ENCODE measurements at places on chromosomes 11 and 22.

DNA sequence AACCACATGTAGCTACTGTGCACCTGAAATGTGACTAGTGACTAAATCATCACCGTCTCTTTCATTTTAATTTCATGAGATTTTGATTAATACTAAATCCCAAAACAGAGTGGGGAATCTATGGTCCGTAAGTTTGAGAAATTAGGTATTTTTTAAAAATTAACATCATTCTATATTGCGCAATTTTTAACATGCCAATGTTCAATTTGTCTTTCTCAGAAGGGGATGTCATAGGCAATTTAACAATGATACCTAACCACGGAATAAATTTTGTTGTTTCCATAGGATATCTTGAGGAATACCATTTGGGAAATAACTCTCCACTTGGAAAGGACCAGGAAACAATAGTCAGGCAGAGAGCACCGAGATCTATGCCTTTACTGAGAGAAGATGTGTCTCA lies 267.7 kb downstream of the FAM76B start:
- no peak for DNase-seq

- DNase-seq: no peak
Measured at GRCh38 chr11:45743556-45744468, 61.1 kb upstream of the SLC35C1 start.

DNA sequence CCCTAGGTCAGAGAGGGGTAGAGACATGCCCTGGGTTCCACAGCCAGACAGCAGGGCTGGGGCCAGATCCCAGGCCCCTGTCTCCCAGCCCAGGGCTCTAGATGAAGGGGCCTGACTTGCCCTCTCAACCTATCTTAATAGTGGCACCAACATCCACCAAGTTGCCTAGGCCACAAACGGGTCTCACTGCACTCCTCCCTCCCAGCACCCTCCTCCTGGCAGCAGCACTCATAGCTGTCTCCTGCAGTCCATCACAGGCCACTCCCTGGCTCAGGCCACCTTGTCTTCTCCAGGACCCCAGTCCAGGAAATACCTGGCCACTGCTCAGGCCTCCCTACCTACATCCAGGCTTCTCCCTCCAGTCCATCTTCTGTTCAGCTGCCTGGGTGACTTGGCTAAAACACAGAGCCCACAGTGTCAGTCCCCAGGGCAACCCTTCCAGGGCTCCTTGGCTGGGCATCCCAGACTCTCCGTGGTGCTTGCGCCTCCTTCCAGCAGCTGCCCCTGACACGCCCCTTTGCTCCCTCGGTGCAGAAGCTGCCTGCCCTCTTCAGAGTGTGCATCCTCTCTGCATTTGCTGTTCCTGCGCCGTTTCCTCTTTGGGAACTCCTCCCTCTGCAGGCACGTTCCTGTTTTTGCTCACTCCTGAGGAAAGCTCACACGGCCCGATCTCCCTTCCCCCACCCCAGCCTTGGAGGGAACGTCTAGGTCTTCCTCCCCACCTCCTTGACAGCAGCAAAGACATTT lies 40.5 kb downstream of the LRRC32 start:
- DNase-seq: peak; percentile 18

DNA sequence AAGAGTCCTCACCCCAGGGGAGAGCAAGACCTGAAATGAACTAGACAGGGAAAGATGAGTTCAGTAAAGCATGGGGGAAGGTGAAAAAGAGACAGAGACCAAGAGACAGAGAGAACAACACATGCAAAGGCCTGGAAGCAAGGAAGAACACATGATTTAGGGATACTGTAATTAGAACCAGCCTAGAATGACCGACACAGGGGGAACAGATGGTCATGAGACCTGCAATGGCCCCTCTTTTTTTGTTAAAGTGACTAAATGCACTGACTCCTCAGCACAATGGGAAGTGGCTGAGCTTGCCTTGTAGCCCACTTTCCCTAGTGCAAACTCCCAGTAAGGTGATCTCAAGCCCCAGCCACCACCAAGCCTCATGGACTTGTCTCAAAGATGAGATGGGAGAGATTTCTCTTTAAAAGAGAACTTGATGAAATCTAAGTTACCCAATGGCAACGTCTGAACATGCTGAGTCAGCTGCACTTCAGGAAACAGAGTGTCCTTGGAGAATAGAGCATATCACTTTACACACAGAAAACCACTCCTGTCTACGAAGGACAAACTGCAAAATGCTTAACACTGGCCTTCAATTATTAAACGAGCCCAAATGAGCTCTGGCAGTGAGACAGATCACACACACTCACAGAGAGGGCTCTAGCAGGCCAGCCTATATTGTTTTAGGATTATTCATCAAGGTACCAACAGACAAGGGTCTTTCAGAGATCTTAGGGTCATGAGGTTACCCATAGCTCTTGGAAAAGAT lies 91.0 kb downstream of the SERGEF start:
- DNase-seq: peak; percentile 36

DNA sequence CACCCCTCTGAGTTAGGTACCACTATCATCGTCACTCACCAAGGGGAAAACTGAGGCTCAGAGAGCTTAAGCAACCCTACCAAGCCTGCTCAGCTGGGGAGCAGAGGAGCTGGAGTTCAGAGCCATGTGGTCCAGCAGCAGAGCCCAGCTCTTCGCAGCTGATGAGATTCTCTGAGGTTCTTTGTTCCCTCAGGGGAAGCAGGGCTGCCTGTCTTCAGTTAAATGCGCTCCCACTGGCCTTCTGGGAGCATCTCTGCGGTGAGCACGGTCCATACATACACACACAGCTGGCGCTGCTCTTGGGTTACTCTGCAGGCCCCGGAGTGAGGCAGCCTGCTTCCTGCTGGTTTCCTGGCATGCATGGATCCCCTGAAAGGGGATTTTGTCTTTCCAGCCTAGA lies 5.2 kb upstream of the PTGDR2 start:
- DNase-seq: no peak

GRCh38 chr22:44583061-44583760 lies 85.2 kb upstream of the RTL6 start:
- DNase-seq: peak; percentile 32
